Smooth muscle cell of bladder (primary cell): ENCODE measurements at places on chromosomes 3 and 15. TPM values are rescaled to one million over a fixed set of nuclear protein-coding genes. Genes with fewer than 3 reads are reported as not detected.

The KLF15 gene
- total RNA-seq = 3.1 and 3.6 TPM in 2 replicates

The RASL12 gene
- 3.1 and 6.5 TPM in 2 replicates for total RNA-seq

The TM4SF1 gene
- total RNA-seq = 172 and 483 TPM in 2 replicates

The INKA1 gene
- 3.1 and 3.7 TPM in 2 replicates for total RNA-seq

The MAGEF1 gene
- 17.4 and 20.6 TPM in 2 replicates for total RNA-seq
